ENCODE measurements at places on chromosomes 3 and 15. TPM values are rescaled to one million over a fixed set of nuclear protein-coding genes. Genes with fewer than 3 reads are reported as not detected.

The STRIT1 gene
- total RNA-seq = not detected

The YEATS2 gene
- 55.7 TPM for total RNA-seq

The CHL1 gene
- total RNA-seq = not detected

The RGMA gene
- total RNA-seq = not detected

The UROC1 gene
- not detected for total RNA-seq

The SNAP23 gene
- total RNA-seq = 247 TPM

The SLC2A2 gene
- total RNA-seq = not detected

The ECE2 gene
- total RNA-seq = not detected

The TMOD2 gene
- 6.0 TPM for total RNA-seq

The ROBO2 gene
- not detected for total RNA-seq

The CA12 gene
- 1.1 TPM for total RNA-seq

The RBP2 gene
- not detected for total RNA-seq

The FAM3D gene
- 0.27 TPM for total RNA-seq

The BNC1 gene
- total RNA-seq = 12.8 TPM

The SNX22 gene
- 1.5 TPM for total RNA-seq

The SEMA3B gene
- 0.40 TPM for total RNA-seq

The C3orf85 gene
- not detected for total RNA-seq

The CPNE9 gene
- not detected for total RNA-seq

The C3orf22 gene
- total RNA-seq = not detected
